ENCODE measurements at places on chromosomes 5 and 9.

- H3K36me3 ChIP-seq = no peaks in the 10 kb centered on the region
- no peaks in the 10 kb centered on the region for H3K27me3 ChIP-seq
- H3K4me1 ChIP-seq = no peaks in the 10 kb centered on the region
- no peak for DNase-seq
- H3K4me3 ChIP-seq = no peak overlapping the region
Measured at GRCh38 chr5:17831279-17831678, 197.0 kb downstream of the TAF11L14 start.

DNA sequence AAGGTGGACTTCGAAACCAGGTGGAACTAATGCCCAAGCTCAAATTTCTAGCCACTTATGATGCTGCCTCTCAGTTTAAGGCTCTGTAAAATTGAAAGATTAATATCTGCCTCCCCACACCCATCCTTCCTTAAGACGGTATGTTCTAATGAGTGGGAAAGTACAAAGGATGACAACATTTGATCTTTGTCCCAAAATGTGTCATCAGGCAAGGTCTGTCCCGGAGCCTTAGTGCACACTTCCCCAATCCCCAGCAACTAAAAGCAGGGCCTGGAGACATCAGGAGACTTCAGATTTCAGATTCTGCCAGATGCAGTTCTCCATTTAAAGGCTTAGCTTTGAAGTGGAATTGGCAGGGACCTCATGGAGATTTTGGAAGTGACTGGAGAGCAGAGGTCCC lies 316.5 kb downstream of the ASTN2 start:
- DNase-seq = no peak
- H3K27ac ChIP-seq = no peak overlapping the region

- no peaks in the 10 kb centered on the region for H3K27me3 ChIP-seq
- no peak overlapping the region for H3K4me3 ChIP-seq
- H3K4me1 ChIP-seq = no peaks in the 10 kb centered on the region
- no peak for DNase-seq
- H3K36me3 ChIP-seq = no peaks in the 10 kb centered on the region
- no peak overlapping the region for H3K27ac ChIP-seq
Measured at GRCh38 chr5:179317411-179318220, 27.6 kb downstream of the ADAMTS2 start.

- H3K27ac ChIP-seq = no peak overlapping the region
- no peaks in the 10 kb centered on the region for H3K4me1 ChIP-seq
- H3K27me3 ChIP-seq = no peaks in the 10 kb centered on the region
- H3K36me3 ChIP-seq = no peaks in the 10 kb centered on the region
- no peak overlapping the region for H3K4me3 ChIP-seq
Measured at GRCh38 chr5:81397176-81397575, 3.2 kb upstream of the ACOT12 start.

DNA sequence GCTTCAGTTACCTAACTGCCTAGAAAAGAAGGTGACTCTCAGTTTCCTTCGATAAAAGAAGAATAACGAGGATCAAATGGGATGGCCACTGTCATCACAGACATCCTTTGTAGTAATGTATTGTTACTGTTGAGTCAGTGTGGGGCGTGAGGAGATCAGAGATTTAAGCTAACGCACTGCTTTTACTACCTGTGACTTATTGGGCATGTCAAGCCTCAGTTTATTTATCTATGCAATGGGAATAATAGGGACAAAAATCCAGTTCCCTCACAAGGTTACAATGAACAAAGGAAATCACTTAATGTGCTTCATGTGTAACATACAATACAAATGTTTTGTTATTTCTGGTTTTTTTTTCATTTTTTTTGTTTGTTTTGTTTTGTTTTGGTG lies 255 bp upstream of the TRPM6 start:
- DNase-seq = no peak
- H3K4me3 ChIP-seq = peak overlapping the region; percentile 63
- H3K36me3 ChIP-seq = no peaks in the 10 kb centered on the region
- peaks cover 1% of the 10 kb centered on the region for H3K4me1 ChIP-seq

DNA sequence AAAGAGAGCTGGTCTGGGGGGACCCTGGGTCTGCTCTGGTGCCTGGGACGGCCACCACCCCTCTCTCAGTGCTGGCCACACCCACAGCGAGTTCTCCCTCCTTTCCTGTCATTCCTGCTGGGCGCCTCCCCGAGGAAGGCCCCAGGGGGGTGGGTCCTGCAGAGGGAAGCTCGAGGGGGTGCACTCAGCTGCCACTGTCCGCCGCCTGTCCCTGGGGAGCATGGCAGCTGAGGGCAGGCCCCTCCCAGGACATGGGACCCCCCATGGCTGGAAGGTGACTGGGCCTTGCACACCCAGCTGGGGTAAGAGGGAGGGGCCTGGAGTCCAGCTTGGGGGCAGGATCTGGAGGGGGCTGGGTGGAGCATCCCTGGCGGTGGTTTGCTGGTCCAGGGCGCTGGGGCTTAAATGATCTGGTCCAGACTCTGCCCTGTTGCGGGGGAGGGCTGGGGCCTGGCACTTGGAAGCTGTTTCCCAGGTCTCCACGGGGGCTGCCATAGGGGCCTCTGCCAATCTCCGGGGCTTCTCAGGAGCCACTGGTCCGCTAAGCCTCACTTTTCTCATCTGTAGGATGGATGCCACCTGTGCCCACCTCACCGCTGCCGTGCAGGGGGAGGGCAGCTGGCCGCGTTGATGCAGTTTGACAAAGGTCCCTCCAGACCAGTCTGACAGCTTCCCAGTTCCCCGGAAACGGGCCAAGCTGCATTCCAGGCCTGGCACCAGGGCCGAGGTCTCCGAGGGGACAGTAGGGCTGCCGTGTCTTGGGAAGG lies 6.0 kb upstream of the SLC2A6 start:
- H3K4me1 ChIP-seq = 0 out of 2 replicates have a peak, but pooled peaks cover 1% of the 10 kb centered on the region
- H3K27me3 ChIP-seq = no peaks in the 10 kb centered on the region
- no peak overlapping the region for H3K27ac ChIP-seq
- no peak for DNase-seq
- no peak overlapping the region for H3K4me3 ChIP-seq
- H3K36me3 ChIP-seq = no peaks in the 10 kb centered on the region

GRCh38 chr5:176796411-176796810 lies 13.9 kb upstream of the UNC5A start:
- H3K4me3 ChIP-seq = no peak overlapping the region
- no peaks in the 10 kb centered on the region for H3K27me3 ChIP-seq
- no peaks in the 10 kb centered on the region for H3K36me3 ChIP-seq
- no peak for DNase-seq
- H3K27ac ChIP-seq = no peak overlapping the region

- DNase-seq = no peak
- H3K27ac ChIP-seq = no peak overlapping the region
- peaks cover 2% of the 10 kb centered on the region for H3K36me3 ChIP-seq
- peaks cover 2% of the 10 kb centered on the region for H3K4me1 ChIP-seq
- no peak overlapping the region for H3K4me3 ChIP-seq
Measured at GRCh38 chr5:149497357-149497756, 53.9 kb downstream of the CSNK1A1 start.

DNA sequence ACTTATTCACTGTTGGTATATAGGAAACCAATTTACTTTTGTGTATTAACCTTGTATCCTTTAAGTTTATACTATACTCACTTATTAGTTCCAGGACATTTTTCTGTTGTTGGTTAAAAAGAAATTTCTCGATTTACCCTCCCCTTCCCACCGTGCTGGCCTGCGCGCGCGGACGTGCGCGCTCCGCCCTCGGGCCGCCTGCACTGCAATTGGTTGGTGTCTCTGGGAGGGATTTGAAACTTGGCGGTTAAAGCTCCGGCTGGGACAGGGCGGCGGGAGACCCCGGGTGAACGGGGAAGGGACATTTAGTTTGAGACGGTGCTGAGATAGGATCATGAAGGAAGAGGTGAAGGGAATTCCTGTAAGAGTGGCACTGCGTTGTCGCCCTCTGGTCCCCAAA lies at the start of gene KIF4B:
Gene KIF4B (plus strand): TSS at position 230 of the 400 bp plus-strand sequence. CDS start 105 bp downstream, at position 335.
- no peaks in the 10 kb centered on the region for H3K27me3 ChIP-seq
- no peaks in the 10 kb centered on the region for H3K36me3 ChIP-seq
- no peak within 1 kb of the TSS for H3K4me3 ChIP-seq
- DNase-seq = no peak

DNA sequence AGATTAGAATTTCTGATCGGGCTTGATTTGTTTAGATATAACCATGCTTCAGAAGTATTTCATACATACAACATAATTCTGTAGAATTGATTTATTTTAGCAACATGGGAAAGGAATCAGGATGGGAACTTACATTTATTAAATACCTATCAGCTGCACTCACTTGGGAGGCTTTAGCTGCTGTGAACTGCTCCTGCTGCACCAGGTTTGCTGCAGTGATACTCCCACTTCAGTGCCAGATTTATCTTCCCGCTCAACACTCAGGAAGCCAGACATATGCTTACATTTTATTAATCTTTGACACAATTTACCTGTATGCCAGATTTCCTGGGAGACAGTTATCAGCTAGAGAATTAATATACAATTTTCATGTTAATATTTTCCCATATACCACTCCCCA lies 64.0 kb upstream of the PLCXD3 start:
- DNase-seq = no peak
- H3K4me3 ChIP-seq = no peak overlapping the region
- H3K27me3 ChIP-seq = no peaks in the 10 kb centered on the region
- H3K27ac ChIP-seq = no peak overlapping the region

- H3K36me3 ChIP-seq = no peaks in the 10 kb centered on the region
- no peak overlapping the region for H3K4me3 ChIP-seq
- no peak for DNase-seq
- H3K27ac ChIP-seq = no peak overlapping the region
Measured at GRCh38 chr5:14868771-14869170, 2.8 kb downstream of the ANKH start.

All from iPS DF 6.9 (cell line).